ENCODE measurements at places on chromosomes 13 and 19.

- no peak for DNase-seq
Observed at GRCh38 chr19:51595190-51596175, 24.4 kb downstream of the ZNF175 start.

DNA sequence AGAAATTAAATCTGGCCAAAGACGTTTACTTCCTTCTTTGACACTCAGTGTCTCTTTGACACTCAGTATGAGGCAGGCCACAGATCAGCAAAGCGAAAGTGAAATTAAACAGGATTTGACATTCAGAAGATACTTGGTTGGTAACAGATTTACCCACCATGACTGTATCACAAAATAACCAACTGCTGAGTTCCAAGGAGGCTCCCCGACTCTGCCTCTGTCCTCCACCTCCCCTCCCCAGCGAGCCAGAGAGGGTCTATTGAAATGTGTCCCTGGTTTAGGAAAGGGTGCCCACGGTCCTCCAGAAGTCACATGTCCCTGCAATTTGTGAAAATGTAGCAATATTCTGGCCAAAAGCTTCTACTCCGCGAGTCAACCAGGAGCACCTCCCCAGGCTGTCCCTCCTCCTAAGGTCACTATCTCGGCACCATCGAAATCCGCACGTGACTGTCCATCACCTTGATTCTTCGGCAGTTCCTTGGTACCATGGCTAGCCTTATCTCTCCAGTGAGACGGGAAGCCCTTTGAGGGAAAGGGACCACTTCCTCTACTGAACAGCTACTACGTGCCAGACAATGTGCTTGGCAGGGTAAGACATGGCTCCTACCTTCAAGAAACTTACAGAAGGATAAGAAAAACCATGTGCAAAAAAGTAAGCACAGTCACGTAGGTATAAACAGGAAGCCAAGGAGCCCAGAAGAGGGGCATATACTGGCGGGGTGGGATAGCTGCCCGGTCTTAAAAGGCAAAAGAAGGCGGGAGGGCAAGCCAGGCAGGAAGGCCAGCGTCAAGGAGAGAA is 1.5 kb downstream of the N4BP2L1 start:
- no peak for DNase-seq

- DNase-seq, result no peak
Observed at GRCh38 chr13:52459668-52460067, 4.4 kb downstream of the CKAP2 start.

- no peak for DNase-seq
Observed at GRCh38 chr13:45108716-45109101, 11.6 kb upstream of the GTF2F2 start.

- DNase-seq, result no peak
Observed at GRCh38 chr13:47133011-47133445, 236.2 kb upstream of the HTR2A start.

DNA sequence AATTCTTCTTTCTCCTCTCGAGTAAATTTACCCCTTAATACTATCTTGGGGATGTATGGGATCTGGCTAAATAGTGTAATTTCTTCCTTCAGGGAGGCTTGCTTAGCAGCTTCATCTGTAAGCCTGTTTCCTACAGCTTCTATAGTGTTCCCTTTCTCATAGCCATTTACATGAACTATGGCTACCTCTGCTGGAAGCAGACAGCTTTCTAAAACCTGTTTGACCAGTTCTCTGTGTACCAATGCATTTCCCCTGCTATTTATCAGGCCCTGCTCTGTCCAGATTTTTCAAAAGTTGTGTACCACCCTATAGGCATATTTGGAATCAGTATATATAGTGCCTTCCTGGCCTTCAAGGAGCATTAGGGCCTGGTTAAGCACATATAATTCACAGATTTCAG is 113.6 kb upstream of the PCDH9 start:
- DNase-seq, result no peak

- DNase-seq, result no peak
Observed at GRCh38 chr19:16914421-16914820, 25.6 kb downstream of the F2RL3 start.

Measured in stimulated activated CD4-positive, alpha-beta T cell treated with anti-CD3 and anti-CD28 coated beads, Interleukin-1b, Interleukin-23, amount 100 ng/mL, for 1 hour (primary cell).